ENCODE measurements at places on chromosomes 13 and 19.
A peak's percentile ranks its signal among the peaks of the same experiment; 100 is the strongest.

GRCh38 chr19:48928164-48929025 lies 5.1 kb upstream of the DHDH start:
- no peak overlapping the region for H3K4me3 ChIP-seq
- no peak overlapping the region for H3K27ac ChIP-seq
- H3K36me3 ChIP-seq: no peaks in the 10 kb centered on the region

- no peaks in the 10 kb centered on the region for H3K27me3 ChIP-seq
- DNase-seq: peak; percentile 87
- no peaks in the 10 kb centered on the region for H3K36me3 ChIP-seq
Observed at GRCh38 chr13:76730220-76730619, 156.0 kb downstream of the KCTD12 start.

GRCh38 chr13:45784755-45785675 lies 66.5 kb downstream of the SIAH3 start:
- no peak overlapping the region for H3K27ac ChIP-seq
- H3K4me3 ChIP-seq: no peak overlapping the region
- DNase-seq: no peak
- H3K27me3 ChIP-seq: no peaks in the 10 kb centered on the region
- H3K36me3 ChIP-seq: no peaks in the 10 kb centered on the region

DNA sequence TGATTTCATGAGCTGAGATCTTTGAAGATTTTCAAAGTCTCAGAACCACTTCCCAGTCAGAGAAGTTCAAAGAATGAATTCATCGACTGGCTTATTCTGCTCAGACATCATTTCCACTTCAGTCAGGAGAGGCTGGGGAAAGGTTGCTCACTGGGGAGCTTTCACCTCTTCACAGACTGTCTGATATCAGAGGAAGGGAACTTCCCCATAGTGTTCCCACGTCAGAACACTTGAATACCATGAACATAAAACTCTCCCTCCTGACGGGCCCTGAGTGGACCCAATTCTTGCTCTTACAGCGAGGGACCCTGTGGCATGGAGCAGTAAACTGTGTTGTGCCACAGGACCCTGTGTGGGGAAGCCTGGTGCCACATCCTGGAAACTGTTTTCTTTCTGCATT lies 492.6 kb downstream of the COG6 start:
- no peak overlapping the region for H3K27ac ChIP-seq
- H3K4me1 ChIP-seq: peaks cover 22% of the 10 kb centered on the region
- no peak for DNase-seq
- no peaks in the 10 kb centered on the region for H3K27me3 ChIP-seq

All from endothelial cell of umbilical vein (primary cell).